ENCODE measurements at places on chromosomes 1 and 21. TPM values are rescaled to one million over a fixed set of nuclear protein-coding genes. Genes with fewer than 3 reads are reported as not detected.

Gene MARK1
- total RNA-seq = 2.8 TPM

Gene INKA2
- total RNA-seq = 5.0 TPM

Gene ADAM30
- total RNA-seq = not detected

Gene IL20
- not detected for total RNA-seq

Gene SPAG17
- total RNA-seq = not detected

Gene ATAD3C
- total RNA-seq = not detected

Gene PTPRC
- total RNA-seq = not detected

Gene DNAJC28
- total RNA-seq = 2.3 TPM

Gene WNT9A
- total RNA-seq = 1.1 TPM

All from thoracic aorta endothelial cell (primary cell).